ELF-1 (cell line): ENCODE measurements at places on chromosomes 5 and 9.

- no peak for DNase-seq
Measured at GRCh38 chr9:98281281-98281680, 25.8 kb upstream of the TBC1D2 start.

DNA sequence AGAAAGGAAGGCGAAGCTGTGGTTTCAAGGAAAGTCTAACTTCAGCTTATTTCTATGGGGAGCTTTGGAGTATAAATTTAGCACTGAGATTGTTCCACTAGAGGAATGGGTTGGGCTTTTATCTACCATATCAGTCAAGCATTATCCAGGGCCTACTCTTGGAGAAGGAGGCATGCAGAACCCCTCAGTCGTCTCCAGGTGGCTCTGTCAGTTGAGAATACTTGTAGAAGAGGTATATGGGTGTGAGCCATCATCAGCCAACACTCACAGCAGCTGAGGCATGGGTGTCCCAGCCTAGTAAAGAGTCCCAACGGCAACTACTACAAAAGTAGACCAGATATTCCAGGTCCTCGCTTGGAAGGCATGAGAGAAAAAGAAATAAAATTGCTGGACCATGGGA, 548.5 kb upstream of the GRAMD2B start:
- peak; percentile 1 for DNase-seq

DNA sequence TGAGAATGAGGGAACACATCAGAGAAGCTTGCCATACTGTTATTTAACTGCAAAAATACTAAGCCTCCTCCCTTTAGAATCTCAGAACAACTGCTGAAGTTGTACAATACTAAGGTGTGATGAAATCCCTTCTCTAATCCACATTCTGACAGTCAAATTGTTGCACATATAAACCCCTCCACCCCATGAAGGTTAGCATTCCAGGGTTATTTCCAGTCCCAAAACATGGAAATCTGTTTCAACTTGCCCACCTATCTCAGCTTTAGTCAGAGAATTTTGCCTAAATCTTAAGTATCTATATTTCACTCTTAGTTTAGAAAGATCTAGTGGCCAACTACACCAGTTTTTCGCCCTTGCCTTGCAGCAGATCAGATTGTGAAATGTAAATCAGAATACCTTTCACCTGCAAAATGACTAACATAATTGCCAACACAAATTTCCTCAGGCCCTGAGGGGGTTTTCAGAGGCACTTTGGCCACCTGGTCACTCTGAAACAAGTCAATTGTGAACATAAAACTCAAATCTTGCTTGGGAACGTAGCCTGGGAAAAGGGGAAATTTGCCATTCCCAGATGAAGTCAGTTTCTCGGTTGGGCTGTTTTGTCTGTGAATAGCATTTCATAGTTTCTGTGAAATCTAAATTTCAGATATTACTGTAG, 93.9 kb downstream of the EFNA5 start:
- peak; percentile 51 for DNase-seq

DNA sequence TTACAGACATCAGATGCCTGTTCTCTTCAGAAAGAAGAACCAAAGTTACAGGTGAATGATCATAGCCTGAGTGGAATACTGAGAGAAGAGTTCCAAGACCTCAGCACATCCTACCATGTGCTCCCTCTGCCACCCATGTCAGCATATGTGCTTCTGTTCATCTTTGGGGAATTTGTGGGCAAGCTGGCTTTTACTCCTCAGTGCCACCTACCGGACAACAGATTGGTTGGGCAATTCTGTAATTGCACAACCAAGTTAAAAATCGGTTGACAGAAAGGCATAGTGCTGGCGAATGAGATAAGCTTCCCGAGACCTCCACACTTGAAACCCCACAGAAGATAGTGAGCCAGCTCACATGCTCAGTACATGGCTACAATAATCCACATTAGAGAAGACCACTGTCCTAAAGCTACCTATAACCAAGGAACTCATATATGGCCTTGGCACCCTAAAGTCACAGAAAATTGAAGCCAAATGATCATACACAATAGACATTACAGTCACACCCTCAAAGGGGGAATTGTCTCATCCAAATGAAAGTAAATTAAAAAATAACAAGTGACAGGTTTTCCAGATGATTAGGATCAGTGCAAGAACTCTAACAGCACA, 1238.0 kb upstream of the NUDT12 start:
- peak; percentile 25 for DNase-seq

- no peak for DNase-seq
Measured at GRCh38 chr9:126523611-126524111, 90.1 kb upstream of the LMX1B start.

- DNase-seq, result no peak
Measured at GRCh38 chr9:19511694-19512093, 102.9 kb downstream of the ACER2 start.
